ENCODE measurements at places on chromosomes 5 and 9. TPM values are rescaled to one million over a fixed set of nuclear protein-coding genes. Genes with fewer than 3 reads are reported as not detected.

- DNase-seq = no peak
These were observed 376.7 kb upstream of the RORB start for GRCh38 chr9:74120470-74120869.

- no peak for DNase-seq
These were observed 82.6 kb downstream of the OSTF1 start for GRCh38 chr9:75170898-75171360.

GRCh38 chr5:68381909-68382308 lies 166.4 kb downstream of the PIK3R1 start:
- DNase-seq = no peak

DNA sequence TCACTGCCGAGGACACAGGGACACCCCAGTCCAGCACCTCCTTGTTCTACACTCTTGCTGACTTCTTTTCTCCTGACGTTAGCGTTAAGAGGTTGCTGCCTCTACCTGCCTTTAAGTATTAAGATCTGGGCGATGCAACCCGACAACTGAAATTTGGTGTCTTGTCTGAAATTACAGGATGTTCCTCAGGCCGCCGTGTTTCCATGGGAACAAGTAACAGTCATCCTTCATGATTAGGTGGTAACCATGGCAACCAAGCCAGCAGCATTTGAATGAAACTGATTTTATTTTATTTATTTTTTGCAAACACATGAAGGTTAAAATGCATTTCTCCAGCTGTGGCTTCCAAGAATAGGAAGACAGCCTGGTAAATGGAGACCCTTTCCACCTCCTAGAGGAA lies 20.8 kb downstream of the DAB2IP start:
- DNase-seq = no peak

The SPOCK1 gene
- 2.4 TPM for polyA plus RNA-seq
